Fibroblast of skin of left quadriceps (primary cell): ENCODE measurements at places on chromosomes 7 and 10.

DNA sequence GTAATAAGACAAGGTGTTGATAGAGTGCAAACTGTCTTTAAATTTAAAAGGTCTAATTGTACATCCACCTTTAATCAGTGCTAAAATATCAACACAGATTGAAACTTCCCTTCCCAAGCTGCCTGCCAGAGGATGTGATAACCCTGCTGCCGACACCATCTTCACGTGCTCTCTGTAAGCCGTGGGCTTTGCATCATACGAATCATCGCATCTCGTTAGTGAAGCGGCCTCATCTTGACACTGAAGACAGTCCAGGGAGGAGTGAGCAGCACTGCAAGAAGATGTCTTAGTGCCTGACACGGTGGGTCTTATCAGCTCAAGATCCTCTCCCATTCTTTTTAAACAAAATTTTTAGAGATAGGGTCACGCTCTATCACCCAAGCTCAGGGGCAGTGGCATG is 518.8 kb downstream of the PTPRN2 start:
- DNase-seq: no peak

- no peak for DNase-seq
Measured at GRCh38 chr7:77409005-77409738, 7.0 kb downstream of the GSAP start.

DNA sequence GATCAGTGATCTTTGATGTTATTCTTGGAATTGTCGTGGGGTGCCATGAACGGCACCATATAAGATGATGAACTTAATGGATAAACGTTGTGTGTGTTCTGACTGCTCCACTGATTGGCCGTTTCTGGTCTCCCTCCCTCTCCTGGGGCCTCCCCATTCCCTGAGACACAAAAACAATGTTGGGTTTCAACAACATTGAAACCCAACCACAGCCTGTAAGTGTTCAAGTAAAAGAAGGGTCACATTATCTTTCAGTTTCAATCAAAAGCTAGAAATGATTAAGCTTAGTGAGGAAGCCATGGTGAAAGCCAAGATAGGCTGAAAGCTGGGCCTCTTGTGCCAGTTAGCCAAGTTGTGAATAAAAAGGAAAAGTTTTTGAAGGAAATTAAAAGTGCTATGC is 19.5 kb downstream of the EN2 start:
- DNase-seq: no peak

DNA sequence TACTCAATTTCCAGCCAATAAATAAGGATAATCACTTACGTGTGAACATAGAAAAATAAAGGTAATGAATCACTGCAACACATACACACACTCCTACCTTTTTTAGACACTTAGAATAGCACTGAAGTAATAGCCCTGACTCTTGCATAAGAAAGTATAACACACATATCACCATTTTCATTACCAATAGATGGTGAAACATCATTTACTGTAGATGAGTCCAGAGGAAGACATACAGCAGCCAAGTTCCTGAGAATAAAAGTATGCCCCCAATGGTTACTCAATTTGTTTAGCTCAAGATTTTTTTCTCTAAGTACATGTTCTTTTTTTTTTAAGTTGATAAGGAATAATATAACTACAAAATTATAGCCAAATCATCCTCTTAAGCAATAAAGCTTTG is 316.3 kb downstream of the PARD3 start:
- no peak for DNase-seq

DNA sequence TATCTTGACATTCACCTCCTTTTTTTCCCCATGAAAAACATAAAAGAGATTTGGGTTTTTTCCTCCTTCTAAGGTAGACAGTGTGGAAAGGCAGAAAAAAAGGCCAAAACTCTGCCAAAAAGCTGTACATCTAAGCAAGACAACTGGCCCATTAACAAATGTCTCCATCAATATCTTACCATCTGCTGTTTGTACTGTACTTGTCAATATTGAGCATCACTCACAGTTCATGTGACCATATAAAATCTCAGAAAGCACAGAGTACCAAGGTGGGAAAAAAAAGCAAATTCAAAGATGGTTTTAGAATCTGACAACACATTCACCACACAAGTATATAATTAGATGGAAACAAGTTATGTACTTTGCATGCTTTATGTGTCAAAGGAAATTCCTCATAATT is 52.6 kb downstream of the CACNA2D1 start:
- no peak for DNase-seq

DNA sequence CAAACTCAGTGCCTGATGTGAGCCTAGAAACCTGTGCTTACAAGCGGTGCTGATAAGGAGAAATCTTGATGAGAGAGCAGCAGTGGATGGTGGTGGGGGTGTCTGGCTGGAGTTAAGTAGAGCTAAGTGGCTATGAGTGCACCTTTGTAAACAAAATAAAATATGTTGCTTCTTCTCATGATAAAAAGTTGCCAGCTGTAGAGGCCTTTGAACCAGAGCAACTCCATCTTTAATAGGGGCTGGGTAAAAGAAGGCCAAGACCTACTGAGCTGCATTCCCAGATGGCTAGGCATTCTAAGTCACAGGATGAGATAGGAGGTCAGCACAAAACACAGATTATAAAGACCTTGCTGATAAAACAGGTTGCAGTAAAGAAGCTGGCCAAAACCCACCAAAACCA is 107.6 kb upstream of the FAM3C start:
- no peak for DNase-seq
